ENCODE measurements at places on chromosomes 5 and 9.

DNA sequence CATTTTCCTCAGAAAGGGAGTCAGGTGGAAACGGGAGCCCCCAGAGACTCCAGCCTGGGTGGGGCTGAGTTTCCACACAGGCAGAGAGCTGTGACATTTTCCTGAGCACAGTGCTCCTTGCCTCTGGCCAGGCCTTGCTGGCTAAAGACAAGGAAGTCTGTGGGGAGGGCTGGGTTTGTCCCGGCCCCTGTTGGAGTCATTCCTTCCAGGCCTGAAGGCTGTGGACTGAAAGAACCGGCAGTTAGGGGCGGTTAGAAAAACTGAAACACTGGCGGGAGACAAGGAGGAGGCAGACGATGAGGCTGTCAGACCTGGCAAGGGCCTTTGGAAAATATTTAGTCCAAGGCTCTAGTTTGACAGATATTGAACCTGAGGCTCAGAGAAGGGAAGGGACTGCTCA lies 29.9 kb downstream of the COL15A1 start:
- DNase-seq, result no peak

DNA sequence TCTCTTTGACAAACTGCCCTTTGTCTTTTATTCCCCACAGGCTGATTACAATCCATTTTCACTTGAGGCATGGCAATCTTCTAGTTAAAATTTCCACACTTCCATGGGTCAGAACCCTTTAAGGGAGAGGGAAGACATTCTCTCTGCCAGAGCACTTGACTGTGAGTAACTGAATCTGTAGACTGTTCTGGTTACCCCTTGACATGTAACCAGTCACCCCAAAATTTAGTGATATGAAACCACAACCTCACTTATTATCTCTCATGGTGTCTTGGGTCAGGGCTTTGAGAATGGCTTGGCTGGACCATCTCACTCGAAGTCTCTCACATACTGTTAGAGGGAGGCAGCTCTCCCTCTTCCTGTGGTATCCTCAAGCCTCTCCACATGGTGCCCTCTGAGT lies 14.0 kb downstream of the ITGA2 start:
- DNase-seq, result no peak

DNA sequence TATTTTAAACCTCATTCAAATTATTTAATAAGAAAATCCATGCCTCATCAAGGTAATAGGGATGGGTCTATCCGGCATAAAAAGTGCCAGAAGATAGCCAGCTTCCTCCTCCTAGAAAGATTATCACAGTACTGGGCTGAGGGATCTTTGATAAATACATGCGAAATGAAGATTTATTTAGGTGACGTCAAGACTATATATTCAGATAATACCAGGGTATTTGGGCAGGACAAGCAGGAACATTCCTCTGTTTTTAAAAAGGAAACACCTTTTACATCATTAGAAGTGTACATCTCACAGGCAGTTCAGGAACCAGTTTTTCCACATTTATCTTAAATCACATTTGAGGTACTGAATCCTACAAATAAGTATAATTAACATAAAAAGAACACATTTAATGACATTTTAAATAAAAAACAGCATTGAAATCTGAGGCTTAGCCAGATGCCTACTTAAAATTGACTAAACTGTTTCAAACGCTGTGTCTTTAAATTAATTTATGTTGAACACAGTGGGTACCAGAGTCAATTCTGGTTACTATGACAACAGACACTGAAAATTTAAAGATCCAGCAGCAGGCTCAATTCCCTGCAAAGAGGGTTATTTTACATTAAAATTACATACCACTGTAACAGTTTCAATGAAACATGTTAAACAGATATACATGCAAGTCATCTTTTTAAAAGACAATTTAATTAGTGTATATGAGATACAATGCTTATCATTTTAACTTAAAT lies 124.7 kb upstream of the SLCO6A1 start:
- no peak for DNase-seq

DNA sequence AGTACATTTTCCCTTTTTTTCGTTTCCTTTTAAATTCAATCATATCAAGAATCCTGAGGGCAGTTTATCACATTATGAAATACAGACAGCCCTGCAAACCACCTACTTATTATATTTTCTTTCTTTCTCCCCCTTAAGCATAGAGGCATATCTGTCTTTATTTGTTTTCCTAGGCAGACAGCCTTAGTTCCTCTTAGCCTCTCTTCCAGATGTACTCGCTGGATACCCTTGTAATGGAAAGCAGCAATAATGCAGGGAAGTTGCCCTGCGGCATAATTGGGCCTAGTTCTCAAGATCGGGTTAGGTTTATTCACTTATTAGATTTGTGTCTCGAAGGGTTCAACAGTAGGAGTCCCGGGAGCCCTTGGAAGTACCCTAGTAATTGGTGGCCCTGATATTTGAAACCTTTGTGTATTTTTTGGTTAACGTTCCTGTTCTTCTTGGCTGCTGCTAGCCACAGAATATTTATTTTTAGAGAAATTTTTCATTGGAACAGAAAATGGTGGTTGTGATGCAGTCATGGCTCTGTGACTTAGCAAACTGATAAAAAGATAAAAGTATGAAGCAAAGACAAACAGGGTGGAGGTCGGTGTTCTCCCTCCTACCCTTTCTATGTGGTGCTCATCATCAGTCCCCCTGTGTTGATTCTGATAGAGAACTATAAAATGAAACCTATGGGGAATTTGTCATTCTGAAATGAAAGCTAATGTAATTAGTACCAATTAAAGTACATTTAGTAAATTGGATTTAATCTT lies 6.4 kb downstream of the TLE4 start:
- no peak for DNase-seq

GRCh38 chr9:100589582-100589981 lies 11.7 kb downstream of the CAVIN4 start:
- DNase-seq, result no peak

GRCh38 chr9:121601194-121601593 lies 50.2 kb upstream of the DAB2IP start:
- DNase-seq, result no peak

GRCh38 chr9:69158471-69158870 lies 15.6 kb upstream of the TJP2 start:
- DNase-seq, result no peak

- no peak for DNase-seq
Observed at GRCh38 chr5:107393851-107394250, 276.9 kb downstream of the EFNA5 start.

- no peak for DNase-seq
Observed at GRCh38 chr5:52896534-52897237, 92.5 kb upstream of the ITGA2 start.

GRCh38 chr5:68446487-68446894 lies 230.9 kb downstream of the PIK3R1 start:
- no peak for DNase-seq

DNA sequence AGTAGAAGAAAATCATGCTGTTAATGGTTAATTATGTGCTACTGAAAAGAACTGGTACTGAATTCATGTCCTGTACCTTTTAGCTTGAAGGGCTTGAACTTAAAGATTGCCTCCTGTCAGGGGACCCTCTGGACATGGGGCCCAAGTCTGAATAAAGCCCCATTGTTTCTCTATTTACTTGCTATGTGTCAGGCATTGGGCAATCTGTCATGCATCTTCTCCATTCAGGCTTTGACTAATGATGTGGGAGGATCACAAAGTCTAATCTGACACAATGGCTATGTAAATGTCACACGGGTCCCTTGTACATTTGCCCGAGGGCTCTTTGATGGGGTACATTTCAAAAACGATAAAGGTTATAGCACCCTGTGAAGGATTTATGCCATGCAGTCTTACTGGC lies 64.0 kb upstream of the TUSC1 start:
- DNase-seq, result no peak

- no peak for DNase-seq
Observed at GRCh38 chr5:171624396-171624795, 161.2 kb upstream of the SMIM23 start.

GRCh38 chr5:98771382-98772109 lies 1.9 kb upstream of the RGMB start:
- DNase-seq, result peak; percentile 47

- no peak for DNase-seq
Observed at GRCh38 chr9:32414856-32415255, 30.4 kb downstream of the ACO1 start.

DNA sequence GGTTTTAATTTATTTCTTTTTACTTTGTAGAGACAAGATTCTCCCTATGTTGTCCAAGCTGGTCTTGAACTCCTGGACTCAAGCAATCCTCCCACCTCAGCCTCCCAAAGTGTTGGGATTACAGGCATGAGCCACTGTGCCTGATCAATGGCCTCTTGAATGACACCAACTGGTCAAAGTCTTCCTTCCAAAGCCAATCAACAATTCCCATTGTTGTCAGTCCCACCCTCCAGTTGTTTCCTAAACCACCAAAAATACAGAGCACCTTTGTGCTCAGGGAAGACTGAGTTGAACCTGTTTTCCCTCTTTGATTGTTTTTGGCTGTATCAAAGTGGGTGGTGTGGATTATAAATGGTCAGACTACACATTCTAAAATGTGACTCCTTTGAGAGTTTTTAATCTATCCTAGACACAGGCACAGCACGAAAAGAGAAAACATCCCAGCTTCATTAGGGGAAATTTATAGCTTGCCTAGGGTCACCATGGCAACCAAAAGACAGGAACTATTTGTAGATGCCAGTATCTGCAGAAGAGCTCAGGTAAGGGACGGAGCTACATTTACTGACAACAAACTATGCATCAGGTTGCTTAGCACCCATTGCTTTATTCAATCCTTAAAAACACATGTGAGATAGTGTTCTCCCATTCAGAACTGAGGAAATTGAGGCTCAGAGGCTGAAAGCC lies 27.6 kb upstream of the ATP6V1G1 start:
- DNase-seq, result no peak

DNA sequence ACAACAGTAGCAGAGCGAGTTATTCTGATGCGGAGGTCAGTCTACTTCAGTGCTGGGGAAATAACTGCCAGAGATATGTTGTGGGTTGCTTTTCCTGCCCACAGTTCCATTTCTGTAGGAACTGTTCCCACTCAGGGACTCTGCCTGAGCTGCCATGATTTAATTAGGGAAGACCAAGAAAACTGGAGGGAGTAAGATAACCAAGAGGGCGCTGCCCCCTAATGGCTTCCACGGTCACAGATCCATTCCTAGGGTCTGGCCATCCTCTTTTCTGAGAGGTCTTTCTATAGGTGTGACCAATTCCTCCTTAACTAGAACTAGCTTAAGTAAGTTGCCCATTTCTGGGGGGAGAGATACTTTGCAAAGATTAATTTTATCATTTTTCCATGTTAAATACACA lies 125.9 kb downstream of the APBA1 start:
- no peak for DNase-seq

GRCh38 chr9:70921136-70921535 lies 200.3 kb downstream of the TRPM3 start:
- DNase-seq, result no peak

DNA sequence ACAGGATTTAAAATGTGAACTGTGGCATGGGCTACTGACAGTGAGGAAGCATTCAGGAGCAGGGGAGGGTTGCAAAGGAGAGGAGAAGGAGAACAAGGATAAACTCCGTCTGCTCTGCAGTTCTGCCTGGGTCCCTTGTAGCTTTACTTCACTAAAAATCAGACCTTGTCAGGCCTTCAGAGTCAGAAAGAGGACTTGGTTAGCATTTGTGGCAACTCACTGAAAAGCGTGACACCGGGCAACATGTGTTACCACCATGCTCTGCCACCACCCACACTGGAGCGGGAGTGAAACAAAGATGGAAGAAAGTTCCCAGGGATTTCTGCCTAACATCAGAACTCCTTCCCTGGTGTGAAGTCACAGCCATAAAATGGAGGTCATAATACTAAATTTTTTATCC lies 19.3 kb downstream of the FYB1 start:
- DNase-seq, result no peak

GRCh38 chr9:132673355-132673754 lies 3.1 kb downstream of the GTF3C4 start:
- DNase-seq, result peak; percentile 54

- peak; percentile 37 for DNase-seq
Observed at GRCh38 chr5:73901043-73901442, 275.0 kb downstream of the ARHGEF28 start.

- DNase-seq, result no peak
Observed at GRCh38 chr9:130640681-130641080, 23.7 kb upstream of the PRDM12 start.

GRCh38 chr9:129811967-129812363 lies 9.0 kb downstream of the TOR1B start:
- no peak for DNase-seq

DNA sequence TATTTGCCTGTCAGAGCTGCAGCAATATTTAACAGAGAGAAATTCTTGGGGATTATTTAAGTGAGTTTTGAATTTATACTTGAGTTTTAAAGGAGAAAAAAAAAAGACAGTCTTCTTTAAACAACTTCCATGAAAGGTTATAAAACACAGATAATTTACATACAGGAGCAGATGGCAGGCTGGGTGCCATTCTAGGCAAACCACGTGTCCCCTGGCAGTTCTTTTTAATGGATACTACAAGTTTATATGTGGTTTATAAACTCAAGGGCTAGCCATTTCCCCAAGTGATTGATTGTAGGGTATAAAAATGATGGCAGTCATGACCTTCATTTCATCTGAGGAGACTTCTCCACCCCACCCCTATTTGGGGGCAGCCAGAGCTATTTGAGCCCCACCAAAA lies 166.6 kb downstream of the FSTL4 start:
- no peak for DNase-seq

DNA sequence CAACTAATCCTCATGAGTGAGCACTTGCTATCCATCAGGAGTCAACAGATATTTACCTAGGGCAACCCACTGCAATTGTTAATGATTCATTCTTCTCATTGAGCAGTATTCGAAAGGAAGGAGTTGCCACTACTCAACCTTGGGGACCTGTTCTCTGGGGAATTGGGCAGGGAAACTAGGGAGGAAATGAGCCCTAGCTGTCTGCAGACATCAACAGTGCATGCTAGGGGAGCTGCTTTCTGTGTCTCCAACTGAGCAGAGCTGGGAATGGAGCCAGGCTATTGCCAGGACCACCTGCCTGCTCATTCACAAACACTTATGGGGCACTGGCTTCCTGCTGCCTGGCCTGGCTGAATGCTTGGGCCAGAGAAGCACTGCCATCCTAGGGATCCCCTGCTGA lies 183.4 kb downstream of the TMEM38B start:
- DNase-seq, result no peak

DNA sequence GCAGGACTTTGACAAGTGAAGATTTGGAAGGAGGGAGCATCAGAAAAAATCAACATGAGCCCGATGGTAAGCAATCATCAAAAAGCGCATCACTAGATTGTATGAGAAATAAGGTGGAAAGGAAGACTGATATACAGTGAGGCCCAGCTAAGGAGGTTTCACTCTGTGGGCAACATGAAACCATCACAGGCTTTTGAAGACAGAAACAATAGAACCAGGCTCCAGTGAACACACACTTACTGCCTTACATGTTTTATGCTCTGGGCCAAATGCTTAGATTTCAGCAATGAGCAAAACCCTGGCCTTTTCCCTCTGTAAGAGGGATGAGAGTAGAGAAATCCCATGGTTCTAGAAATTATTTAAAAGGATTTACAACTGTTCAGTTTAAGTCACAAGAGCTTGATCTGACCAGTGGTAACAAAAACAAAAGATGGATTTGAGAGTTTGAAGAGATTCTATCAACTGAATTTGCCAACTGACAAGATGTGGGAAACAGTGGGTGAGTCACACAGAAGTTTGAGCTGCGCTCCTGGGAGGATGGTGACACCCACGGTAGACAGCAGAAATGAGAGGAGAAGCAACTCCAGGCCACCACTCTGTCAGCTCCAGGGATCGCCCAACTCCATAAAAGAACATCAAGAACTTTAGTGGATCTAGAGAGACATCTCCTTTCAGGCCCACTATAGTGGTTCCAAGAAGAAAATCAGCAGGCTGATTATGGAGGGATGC lies 261.8 kb downstream of the MCTP1 start:
- no peak for DNase-seq

Data from 8988T (cell line).